ENCODE measurements at places on chromosomes 6 and 20.

- no peak for DNase-seq
Measured at GRCh38 chr20:4894981-4895381, 106.3 kb downstream of the SLC23A2 start.

DNA sequence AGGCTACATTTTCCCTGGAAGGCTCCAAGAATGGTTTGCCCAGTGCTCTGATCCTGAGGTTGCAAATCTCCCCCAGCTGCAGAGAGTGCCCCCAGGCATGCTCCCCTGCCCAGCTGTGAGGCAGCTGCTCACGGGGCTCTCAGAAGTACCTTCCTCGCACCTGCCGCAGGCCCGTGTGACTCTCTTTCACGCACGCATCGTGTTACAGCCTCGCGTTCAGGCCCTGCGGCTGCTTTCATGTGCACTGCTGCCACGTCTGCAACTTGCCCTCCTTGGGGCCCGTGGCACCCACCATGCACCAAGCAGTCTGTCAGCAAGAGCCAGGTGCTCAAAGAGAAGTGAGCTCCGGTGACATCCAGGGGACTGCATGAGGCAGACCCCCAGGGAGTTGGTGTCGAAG, 28.6 kb upstream of the SPO11 start:
- no peak for DNase-seq

DNA sequence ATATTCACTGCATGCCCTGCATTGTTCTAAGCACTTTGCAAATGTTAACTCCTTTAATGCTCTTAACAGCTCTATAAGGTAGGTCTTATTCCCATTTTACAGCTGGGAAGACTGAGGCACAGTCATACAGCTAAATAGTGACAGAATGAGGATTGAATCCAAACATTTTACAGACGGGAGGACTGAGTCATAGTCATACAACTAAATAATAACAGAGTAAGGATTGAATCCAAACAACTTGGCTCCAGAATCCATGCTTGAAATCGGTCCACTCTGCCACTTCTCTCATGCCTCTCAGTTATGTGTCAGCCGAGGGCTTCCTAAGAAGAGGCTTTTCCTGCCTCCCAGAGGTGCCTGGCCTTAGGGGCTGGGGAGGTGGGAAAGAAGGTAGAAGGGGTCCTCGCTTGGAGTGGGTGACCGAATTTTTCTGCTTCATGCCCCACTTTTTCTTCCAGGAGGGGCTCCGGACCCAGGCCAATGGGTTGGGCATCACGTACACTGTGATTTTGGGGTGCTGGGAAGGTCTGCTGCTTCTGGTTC, 137.4 kb upstream of the RNF24 start:
- DNase-seq: no peak

GRCh38 chr20:43820731-43821330, 93.8 kb upstream of the TOX2 start:
- DNase-seq: no peak

GRCh38 chr6:105094133-105094640, 85.6 kb downstream of the POPDC3 start:
- DNase-seq: no peak

DNA sequence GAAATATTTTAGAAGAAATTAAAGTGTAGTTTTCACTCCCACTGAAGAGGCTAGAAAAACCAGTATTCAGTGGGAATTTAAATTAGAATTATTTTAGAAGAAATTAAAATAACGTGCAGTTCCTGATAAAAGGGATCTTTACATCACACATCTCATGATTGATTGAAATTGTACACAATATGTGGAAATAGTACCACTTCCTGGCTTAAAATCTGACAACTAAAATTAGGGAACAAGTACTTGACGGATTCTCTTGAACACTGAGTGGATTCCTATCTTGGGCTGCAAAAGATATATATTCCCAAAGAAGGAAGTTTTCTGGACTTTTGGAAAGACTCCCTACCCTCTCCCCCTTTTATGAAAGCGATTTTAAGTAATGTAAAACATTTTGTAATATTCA, 14.6 kb upstream of the MTCL3 start:
- DNase-seq: no peak

- DNase-seq: no peak
Measured at GRCh38 chr20:63738687-63739129, 868 bp upstream of the SLC2A4RG start.

GRCh38 chr6:23181356-23182110, 612.2 kb downstream of the HDGFL1 start:
- no peak for DNase-seq

DNA sequence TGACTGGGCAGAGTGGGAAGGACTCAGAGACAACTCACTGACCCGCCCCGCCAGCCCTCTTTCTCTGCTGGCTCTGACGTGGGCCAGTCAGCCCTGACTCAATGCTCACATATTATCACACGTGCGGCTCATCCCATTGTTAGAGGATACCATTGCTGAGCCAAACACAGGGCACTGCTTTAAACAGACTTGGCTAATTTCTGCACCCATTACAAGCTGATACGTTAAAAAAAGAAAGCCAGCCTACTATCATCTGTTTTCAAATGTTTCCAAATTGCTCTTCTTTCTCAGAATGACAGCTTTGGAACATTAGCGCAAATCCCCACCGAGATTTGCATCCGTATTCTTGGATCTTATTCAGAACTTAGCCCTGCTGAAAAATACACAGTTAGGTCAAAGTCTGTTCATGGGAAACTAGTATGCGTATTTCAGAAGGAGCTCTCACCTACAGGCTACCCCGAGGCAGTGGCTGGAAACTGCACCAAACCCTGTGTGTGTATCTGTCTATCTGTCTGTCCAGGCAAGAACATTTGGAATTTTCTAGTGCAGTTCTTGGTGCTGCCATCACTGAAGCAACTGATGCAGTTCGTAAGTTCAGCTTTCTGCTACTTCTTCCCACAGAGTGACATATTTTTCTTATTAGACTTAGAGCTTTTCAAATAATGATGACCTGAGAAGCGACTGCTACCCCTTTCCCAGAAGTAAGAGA, 32.8 kb downstream of the RAMACL start:
- DNase-seq: no peak

DNA sequence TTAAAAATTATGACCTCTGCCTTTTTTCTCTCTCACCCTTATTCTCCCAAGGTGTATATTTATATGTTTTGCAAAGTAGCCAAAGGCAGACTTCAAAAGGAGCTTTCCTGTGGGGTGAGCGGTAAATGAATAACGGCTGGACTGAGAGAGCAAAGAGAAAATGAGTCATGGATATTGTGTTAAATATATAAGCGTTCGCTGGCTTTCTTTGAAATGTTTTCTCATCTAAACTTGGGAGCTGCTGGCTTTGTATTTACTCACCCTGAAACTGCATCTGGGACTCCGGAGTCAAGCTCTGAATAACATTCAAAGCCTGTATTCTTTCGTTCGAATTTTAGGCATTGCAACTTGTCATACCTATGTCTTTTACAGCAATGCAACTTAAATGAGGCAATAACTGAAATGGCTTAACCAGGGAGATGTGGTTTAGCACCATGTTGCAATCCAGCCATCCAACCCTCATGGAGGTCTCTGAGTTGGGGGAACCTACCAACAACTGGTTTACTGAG, 32.0 kb downstream of the ATXN1 start:
- DNase-seq: no peak

GRCh38 chr20:37158248-37158647, 20.9 kb upstream of the RPN2 start:
- DNase-seq: no peak

- DNase-seq: no peak
Measured at GRCh38 chr6:117906958-117907600, at the start of gene SLC35F1. SLC35F1 (plus strand) TSS chr6:117907264.

All from activated CD4-positive, alpha-beta T cell treated with anti-CD3 and anti-CD28 coated beads, Interleukin-2, amount 50 U/mL, for 4 hours (primary cell).